Peyer's patch (tissue), 4 donors: ENCODE measurements at places on chromosomes 7 and 10.

DNA sequence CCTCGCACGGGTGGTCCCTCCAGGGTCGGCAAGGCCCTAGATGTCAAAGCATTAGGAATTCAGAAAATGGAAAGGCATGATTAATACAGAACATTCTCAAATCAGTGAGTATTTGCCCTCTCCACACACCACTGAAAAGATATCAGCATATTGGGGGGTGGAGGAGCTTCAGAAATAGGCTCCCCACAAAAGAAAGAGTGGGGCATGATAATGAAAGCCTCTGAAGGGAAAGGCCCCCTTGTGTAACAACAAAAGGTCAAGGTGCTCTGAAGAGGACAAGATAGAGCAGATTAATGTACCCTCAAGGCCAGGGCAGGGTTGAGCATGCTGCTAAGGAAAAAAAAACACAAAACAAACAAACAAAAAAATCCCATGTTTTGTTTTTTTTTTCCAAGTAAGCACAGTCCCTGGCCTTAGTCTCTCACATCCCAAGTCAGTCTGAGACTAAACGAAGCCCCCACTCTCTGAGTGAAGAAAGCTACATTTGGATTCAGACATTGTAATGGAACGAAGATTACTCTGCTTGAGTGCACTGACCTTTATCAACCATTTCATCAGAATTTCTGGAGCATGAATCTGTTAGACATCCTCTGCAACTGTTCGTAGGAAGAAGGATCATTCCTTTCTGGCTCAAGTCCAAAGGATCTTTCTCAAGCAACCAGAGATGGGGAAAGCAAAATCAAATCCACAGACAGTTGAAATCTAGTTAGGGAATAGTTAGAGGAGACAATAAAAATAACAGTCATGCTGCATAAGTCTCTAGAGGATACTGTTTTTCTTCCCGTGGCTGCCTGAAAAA lies 27.4 kb upstream of the DGKI start:
- DNase-seq: no peak
- H3K27me3 ChIP-seq: no peaks in the 10 kb centered on the region
- H3K4me1 ChIP-seq: no peaks in the 10 kb centered on the region
- no peak overlapping the region for H3K27ac ChIP-seq
- H3K4me3 ChIP-seq: no peak overlapping the region

DNA sequence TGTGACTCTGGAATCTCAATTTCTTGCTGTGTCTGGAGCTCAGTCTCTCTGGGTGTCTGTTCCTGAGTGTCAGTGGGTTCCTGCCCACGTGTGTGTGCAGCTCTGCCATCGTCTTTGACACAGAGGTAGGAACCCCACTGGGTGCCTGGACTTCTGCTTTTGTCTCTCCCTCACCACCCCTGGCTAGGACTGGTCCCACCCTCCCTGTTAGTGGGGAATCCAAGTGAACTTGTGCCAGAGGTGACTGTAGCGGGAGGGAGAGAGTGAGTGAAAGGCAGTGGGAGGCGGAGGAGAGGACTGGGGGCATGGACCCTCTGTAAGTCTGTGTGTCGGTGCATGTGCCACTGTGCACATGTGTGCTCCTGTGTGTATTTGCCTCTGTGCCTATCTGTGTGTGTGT lies 299.9 kb upstream of the ZMIZ1 start:
- no peak for DNase-seq
- no peaks in the 10 kb centered on the region for H3K36me3 ChIP-seq
- no peak overlapping the region for H3K27ac ChIP-seq
- no peaks in the 10 kb centered on the region for H3K27me3 ChIP-seq
- H3K4me3 ChIP-seq: no peak overlapping the region

GRCh38 chr10:77074104-77074624 lies 563.4 kb downstream of the KCNMA1 start:
- H3K36me3 ChIP-seq: no peaks in the 10 kb centered on the region
- no peak for DNase-seq
- no peaks in the 10 kb centered on the region for H3K4me1 ChIP-seq
- H3K4me3 ChIP-seq: no peak overlapping the region

GRCh38 chr10:88389456-88389855 lies 193.7 kb downstream of the RNLS start:
- H3K36me3 ChIP-seq: no peaks in the 10 kb centered on the region
- H3K27me3 ChIP-seq: no peaks in the 10 kb centered on the region
- peaks cover 32% of the 10 kb centered on the region for H3K4me1 ChIP-seq
- no peak overlapping the region for H3K27ac ChIP-seq

- no peaks in the 10 kb centered on the region for H3K36me3 ChIP-seq
- no peak overlapping the region for H3K4me3 ChIP-seq
- no peak for DNase-seq
- H3K27ac ChIP-seq: no peak overlapping the region
- H3K4me1 ChIP-seq: no peaks in the 10 kb centered on the region
These were observed 405.0 kb downstream of the ADRA2A start for GRCh38 chr10:111481866-111482265.

GRCh38 chr7:14403587-14403986 lies 414.1 kb upstream of the ETV1 start:
- H3K27ac ChIP-seq: no peak overlapping the region
- no peaks in the 10 kb centered on the region for H3K27me3 ChIP-seq
- no peak overlapping the region for H3K4me3 ChIP-seq
- DNase-seq: no peak
- H3K4me1 ChIP-seq: no peaks in the 10 kb centered on the region
- no peaks in the 10 kb centered on the region for H3K36me3 ChIP-seq

- H3K36me3 ChIP-seq: no peaks in the 10 kb centered on the region
- H3K27ac ChIP-seq: no peak within 1 kb of the TSS
- peak within 1 kb of the TSS; percentile 72 for H3K4me3 ChIP-seq
- H3K4me1 ChIP-seq: no peaks in the 10 kb centered on the region
- H3K27me3 ChIP-seq: peaks cover 17% of the 10 kb centered on the region
These were observed at the start of gene NEURL1 for GRCh38 chr10:103493362-103493915. TSS of gene NEURL1 (plus strand) at chr10:103493705. CDS start at chr10:103494388, 683 bp downstream.

GRCh38 chr7:12475362-12476063 lies 71.8 kb upstream of the VWDE start:
- H3K27ac ChIP-seq: no peak overlapping the region
- H3K4me3 ChIP-seq: no peak overlapping the region
- H3K4me1 ChIP-seq: no peaks in the 10 kb centered on the region
- no peak for DNase-seq
- H3K36me3 ChIP-seq: no peaks in the 10 kb centered on the region

GRCh38 chr10:76998451-76998850 lies 639.2 kb downstream of the KCNMA1 start:
- no peak overlapping the region for H3K27ac ChIP-seq
- H3K36me3 ChIP-seq: no peaks in the 10 kb centered on the region
- no peaks in the 10 kb centered on the region for H3K4me1 ChIP-seq
- no peak for DNase-seq
- no peak overlapping the region for H3K4me3 ChIP-seq
- no peaks in the 10 kb centered on the region for H3K27me3 ChIP-seq

GRCh38 chr7:29249860-29250259 lies 55.3 kb downstream of the CHN2 start:
- peaks cover 8% of the 10 kb centered on the region for H3K4me1 ChIP-seq
- no peak overlapping the region for H3K27ac ChIP-seq
- DNase-seq: no peak

- no peaks in the 10 kb centered on the region for H3K4me1 ChIP-seq
- no peak overlapping the region for H3K27ac ChIP-seq
- H3K27me3 ChIP-seq: no peaks in the 10 kb centered on the region
- DNase-seq: no peak
- H3K4me3 ChIP-seq: no peak overlapping the region
These were observed 49.6 kb upstream of the WNT8B start for GRCh38 chr10:100413173-100413572.

- H3K4me1 ChIP-seq: no peaks in the 10 kb centered on the region
- peaks cover 9% of the 10 kb centered on the region for H3K36me3 ChIP-seq
- DNase-seq: no peak
- H3K27ac ChIP-seq: no peak overlapping the region
These were observed 160.6 kb upstream of the AOAH start for GRCh38 chr7:36884910-36885309.

DNA sequence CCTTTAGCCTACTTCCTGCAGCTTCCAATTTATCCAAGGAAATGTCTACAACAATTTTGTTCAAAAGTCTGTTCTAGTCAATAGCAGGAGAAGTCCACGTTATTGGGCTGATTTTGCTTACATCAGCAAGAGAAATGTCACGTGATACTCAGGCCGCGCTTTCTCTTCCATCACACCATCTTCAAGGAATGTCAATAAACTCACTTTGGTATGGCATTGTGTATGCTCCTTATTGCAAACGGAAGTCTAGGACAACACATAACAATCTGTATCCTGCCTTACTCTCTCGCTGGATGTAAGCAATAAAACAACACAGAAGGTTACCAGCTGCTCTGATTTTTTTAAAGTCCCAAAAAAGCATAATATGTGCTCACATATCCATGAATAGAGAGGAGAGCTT lies 17.1 kb upstream of the STK17A start:
- no peak overlapping the region for H3K4me3 ChIP-seq
- H3K27ac ChIP-seq: no peak overlapping the region
- H3K36me3 ChIP-seq: no peaks in the 10 kb centered on the region
- no peaks in the 10 kb centered on the region for H3K27me3 ChIP-seq
- H3K4me1 ChIP-seq: no peaks in the 10 kb centered on the region

DNA sequence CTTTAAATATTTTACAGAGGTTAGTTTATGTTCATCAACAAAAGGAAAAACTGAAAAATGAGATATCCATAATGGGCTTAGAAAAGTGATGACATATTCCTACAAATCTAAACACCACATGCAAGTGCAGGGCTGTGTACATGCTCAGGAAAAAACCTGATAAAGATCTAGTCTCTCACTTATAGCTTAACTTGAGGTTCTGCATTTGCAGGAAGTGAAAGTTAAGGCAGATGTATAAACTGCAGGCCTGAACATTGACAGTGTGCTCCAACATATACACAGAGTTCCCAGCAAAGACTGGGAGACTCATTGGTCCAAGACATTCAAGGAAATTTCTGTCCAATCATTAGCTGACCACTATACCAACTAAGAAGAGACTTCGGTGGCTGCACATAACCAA lies 63.8 kb upstream of the RET start:
- no peak for DNase-seq
- no peak overlapping the region for H3K4me3 ChIP-seq
- H3K27me3 ChIP-seq: no peaks in the 10 kb centered on the region
- H3K4me1 ChIP-seq: no peaks in the 10 kb centered on the region

DNA sequence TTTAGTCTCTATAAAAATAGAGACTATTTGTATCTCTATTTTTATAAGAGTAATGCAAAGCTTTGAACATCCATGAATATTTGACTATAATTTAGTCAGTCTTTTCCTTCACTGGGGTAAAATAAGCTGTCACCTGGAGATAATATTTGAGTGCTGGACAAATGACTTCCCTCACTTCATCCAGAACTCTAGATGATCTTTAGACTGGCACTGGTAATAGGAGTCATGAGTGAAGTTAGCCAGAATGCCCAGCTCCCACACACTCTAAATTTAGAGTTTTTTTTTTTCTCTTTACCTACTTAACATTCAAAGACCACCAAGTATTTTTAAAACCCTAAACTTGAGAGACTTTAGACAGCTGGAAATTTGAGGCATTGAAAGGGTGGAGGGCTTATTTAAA lies 100.7 kb downstream of the LSMEM1 start:
- H3K36me3 ChIP-seq: no peaks in the 10 kb centered on the region
- DNase-seq: no peak
- H3K4me1 ChIP-seq: no peaks in the 10 kb centered on the region

DNA sequence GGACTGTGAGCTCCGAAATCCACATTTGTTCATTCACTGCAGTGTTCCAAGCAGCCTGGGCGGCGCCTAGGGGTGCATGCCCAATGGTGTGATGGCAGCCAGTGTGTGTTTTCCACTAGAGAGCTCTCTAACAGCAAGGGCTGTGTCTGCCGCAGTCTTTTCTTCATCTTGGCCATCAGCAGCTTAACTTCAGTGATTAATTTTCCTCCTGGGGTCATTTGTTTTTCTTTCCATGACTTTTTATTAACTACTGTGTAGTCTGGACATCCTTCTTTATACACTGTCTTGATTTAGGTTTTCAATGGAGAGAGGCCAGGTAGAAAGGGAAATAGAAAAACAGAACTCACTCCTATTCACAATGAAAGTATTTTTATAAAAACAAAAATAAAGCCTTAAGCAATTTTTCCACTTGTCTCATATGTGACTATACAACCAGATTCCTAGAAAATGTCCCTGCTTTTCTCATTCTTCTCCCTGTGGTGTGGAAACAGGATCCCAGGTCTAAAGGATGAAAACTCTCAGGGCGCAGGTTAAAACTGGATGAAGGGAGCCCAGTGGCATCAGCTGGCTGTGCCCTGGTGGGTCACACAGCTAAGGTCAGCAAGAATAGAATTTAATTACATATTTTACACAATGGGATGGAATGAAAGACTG lies 176.8 kb downstream of the PKD1L1 start:
- no peak overlapping the region for H3K4me3 ChIP-seq
- DNase-seq: no peak
- no peak overlapping the region for H3K27ac ChIP-seq
- H3K27me3 ChIP-seq: no peaks in the 10 kb centered on the region

GRCh38 chr10:11170574-11170973 lies 152.9 kb downstream of the CELF2 start:
- H3K27ac ChIP-seq: peak overlapping the region; percentile 94
- H3K27me3 ChIP-seq: no peaks in the 10 kb centered on the region
- H3K4me3 ChIP-seq: peak overlapping the region; percentile 74
- peaks cover 8% of the 10 kb centered on the region for H3K4me1 ChIP-seq

DNA sequence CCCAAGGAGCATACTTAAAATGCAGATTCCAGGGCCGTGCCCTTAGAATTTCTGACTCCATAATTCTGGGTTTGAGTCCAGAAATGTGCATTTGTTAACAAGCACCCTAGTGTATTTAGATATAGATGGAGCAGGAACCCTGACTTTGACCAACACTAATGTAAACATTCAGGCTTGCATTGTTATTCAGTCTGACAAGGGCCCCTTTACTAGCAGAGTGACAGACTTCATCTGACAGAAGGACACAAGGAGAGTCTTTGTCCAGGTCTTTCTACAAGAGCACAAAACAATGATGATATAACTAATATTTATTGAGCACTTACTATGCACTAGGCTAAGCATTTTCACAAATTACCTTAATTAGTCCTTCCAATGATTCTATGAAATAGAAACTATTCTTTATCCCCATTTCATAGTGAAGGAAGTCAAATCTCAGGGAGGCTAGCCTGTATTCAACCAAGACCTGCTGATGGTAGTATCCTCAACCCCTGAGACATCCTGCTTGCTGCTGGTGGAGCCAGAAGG lies 3.9 kb downstream of the RBP4 start:
- H3K4me1 ChIP-seq: no peaks in the 10 kb centered on the region
- no peaks in the 10 kb centered on the region for H3K36me3 ChIP-seq
- H3K4me3 ChIP-seq: no peak overlapping the region

GRCh38 chr10:124245191-124245590 lies 151.8 kb upstream of the CHST15 start:
- no peak overlapping the region for H3K4me3 ChIP-seq
- DNase-seq: no peak
- H3K27ac ChIP-seq: no peak overlapping the region

- H3K4me1 ChIP-seq: peaks cover 4% of the 10 kb centered on the region
- no peak for DNase-seq
- H3K36me3 ChIP-seq: no peaks in the 10 kb centered on the region
- H3K27ac ChIP-seq: peak overlapping the region; percentile 55
These were observed 27.8 kb downstream of the KLF6 start for GRCh38 chr10:3757250-3757637.
